Stimulated activated CD4-positive, alpha-beta T cell treated with anti-CD3 and anti-CD28 coated beads, Interleukin-15, amount 100 ng/mL, for 1 hour (primary cell): ENCODE measurements at places on chromosomes 4 and X.

- no peak for DNase-seq
Observed at GRCh38 chr4:186557486-186557885, 2.1 kb upstream of the MTNR1A start.

DNA sequence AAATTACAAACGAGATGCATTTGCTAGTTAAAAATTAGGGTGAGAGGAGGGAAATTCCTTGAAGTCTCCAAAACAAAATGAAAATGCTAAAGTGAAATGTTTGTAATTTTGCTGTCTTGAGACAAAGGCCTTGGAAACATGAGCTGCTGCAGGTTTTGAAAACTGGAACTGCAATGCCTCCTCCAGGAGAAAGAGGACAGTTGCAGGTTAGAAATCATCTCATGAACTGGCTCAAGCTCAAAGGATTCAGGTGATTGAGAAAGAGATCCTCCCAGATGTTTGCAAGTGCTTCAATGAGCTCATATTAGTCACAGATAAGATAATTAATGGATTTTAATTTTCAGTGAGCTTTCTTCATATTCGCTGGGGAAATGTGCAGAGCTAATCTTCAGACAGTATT is 32.4 kb downstream of the SMPX start:
- DNase-seq, result no peak

DNA sequence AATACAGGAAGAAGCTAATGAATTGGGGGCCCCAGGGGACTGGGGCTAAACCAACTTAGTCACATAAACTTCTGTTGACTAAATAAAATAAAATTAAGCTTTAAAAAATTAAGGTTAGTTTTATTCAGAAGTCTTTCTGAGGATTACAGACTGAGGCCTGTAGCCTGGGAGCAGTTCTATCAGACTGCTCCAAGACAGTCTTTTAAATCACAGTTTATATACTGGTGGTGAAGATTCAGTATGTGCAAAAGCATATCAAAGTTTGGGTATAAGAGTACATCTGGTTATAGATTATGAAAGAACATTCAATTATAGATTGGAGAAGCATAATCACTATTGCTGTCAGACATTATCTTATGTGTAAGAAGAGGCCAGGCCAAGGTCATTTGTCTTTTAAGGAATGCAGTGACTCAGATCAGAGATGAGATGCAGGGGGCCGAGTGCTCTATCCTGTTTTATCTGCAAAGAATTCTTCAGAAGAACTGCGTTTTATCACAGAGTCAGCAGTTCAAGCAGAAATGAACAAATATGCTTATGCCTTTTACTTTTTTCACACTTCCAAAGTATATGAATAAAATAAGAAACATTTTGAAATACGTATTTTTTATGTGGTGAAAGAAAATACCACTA is 109.4 kb downstream of the PDHA2 start:
- DNase-seq, result no peak

GRCh38 chrX:113726009-113726408 is 857.9 kb upstream of the HTR2C start:
- no peak for DNase-seq

DNA sequence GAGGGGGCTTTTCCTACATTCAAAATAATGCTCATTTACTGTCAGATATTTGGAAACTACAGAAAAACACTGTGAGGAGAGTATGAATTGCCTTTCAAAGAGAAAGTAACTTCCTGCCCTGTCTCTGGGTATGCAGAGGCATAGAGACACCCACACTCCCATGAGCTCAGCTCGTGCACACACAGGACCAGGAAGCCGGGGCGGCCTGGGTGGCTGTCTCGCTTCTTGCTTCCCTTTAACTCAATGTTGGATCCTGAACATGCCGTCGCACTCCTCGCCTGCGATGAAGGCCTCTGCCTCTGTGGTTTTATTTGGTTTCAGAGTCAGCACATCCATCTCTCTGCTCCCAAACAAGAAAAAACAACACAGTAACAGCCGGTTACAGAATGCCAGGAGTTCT is 40.1 kb upstream of the GPR78 start:
- no peak for DNase-seq

DNA sequence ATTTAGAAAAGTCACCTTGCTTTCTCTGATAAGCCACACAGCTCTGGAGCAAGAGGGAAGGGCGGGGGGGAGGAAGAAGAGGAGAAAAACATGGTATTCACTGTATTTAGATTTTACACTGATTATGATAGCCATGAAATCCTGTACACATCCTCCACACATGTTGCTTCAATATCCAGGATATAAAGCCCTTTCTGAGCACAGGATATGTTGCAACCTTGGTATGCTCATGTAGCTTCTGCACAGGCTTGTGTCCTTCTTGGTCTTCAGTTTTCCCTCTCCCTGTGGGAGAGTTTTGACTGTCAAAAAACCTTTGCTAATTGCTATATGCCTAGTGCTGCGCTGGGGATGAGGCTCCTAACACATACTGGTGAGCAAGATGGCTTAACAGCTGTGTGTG is 61.9 kb upstream of the DAPP1 start:
- no peak for DNase-seq

DNA sequence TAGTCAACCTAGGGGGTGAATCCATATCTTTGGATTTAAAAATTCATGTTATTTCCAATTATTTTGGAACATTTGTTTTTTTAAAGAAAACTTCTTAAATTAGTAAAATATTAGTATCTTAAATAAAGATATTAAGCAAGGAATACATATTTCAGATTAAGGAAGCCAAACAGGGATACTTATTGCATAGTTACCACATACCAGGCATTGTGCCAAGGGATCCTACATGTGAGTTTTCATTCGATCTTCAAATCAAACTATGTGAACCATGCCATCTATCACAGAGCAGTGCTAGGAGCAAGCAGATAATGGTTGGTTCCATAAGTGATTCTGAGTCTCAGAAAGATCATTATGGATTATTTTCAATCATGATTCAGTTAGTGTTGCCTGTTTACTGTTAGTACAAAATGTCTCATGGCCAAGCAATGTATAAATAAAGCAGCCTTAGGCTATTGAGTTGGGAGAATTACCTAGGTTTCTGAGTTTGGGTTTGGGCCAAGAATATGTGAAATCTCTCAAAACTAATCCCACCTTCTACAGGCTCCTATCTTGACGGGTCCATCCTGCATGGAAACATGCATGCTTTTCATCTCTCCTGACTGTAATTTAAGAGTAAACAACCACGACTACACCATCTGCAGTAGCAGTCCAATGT is 176.7 kb downstream of the NPFFR2 start:
- DNase-seq, result no peak

DNA sequence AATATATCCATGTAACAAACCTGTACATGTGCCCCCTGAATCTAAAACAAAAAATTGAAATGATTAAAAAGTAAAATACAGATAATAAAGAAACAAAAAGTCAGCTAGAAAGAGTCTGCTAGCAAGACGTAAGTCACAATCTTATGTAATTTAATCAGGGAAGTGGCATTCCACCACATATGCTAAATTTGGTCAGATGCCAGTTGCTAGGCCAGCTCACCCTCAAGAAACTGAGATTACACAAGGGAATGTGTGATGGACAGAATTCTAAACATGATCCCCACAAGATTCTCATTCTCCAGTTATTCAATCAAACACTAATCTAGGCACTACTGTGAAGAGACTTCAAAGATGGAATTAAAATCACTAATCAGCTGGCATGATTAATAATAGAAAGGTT is 689.3 kb downstream of the CENPC start:
- DNase-seq, result no peak

- DNase-seq, result no peak
Observed at GRCh38 chrX:77426811-77427210, 20.4 kb upstream of the FGF16 start.

GRCh38 chrX:13464599-13465275 is 104.7 kb upstream of the EGFL6 start:
- DNase-seq, result no peak

GRCh38 chr4:8385611-8386010 is 54.9 kb downstream of the ACOX3 start:
- no peak for DNase-seq

DNA sequence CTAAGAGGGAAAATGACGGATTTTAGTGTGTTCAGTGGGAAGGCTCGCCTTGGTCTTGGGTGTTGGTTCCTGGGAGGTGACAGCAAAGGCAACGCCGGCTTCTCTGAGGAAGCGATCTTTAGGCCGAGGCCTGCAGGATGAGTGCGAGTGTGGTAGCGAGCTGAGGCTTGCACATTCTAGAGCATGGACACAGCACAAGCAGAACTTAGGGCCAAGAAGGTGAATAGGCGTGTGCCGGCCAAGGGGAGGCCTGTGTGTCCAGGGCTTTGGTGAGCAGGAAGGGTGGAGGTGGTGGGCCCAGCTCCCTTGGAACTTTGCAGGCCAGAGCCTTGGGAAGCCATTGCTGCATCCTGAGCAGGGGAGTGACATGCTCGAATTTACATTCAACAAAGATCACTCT is 67.9 kb downstream of the TNIP2 start:
- no peak for DNase-seq

- DNase-seq, result no peak
Observed at GRCh38 chr4:59127743-59128142, 2017.6 kb upstream of the IGFBP7 start.

GRCh38 chrX:132615391-132616131 is 126.7 kb upstream of the MBNL3 start:
- peak; percentile 0 for DNase-seq

DNA sequence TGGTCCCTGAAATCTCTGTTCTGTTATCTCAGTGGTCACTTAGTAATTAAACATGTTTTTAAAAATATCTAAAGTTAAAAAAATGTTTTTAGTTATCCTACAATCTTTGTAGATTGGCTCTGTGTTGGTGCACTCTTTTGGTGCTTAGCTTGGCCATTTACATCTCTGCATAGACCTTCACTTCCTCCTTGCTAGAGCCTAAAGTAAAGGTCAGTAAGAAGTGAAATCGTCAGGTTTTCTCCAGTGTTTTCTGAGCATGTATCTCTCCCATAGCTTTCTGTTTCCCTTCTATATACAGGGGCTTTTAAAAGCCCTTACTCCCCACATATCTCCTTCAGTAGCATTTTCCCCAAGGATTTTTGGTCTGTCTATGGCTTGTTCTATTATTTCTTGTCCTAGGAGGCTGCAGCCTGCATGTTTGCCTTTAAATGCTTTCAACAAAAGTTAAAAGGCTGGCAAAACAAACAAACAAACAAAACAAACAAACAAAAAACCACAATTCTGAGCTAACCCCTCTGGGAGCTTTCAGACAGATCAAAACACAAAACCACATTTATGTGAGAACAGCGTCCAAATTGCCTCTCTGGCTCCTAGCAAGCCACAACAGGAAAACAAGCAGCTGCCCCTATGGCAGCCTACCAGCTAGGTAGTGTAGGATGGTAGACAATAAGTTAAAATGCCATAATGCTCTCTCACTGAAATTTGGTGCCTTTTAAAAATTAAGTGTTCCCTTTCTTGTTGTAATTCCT is 27.3 kb upstream of the GPRASP2 start:
- no peak for DNase-seq

GRCh38 chrX:29231800-29232199 is 644.6 kb downstream of the IL1RAPL1 start:
- no peak for DNase-seq

DNA sequence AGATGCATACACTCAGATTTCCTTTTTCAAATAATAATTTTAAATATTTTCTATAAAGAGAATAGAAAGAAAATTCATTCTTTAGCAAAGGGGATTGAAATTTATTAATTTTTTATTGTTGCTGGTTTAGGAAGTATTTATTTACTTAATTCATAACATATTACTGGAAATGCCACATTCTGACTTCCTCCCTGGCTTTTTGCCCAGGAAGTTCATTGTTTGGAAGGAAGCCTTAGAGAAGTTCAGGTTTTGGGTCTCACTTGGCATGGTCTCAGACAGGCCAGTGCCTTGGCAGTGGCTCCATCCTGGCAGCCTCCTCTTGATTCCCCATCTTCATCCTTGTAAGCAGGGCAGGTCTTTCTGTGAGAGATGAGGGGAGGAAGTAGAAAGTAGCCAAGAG is 50.5 kb downstream of the IL15 start:
- DNase-seq, result no peak

- DNase-seq, result no peak
Observed at GRCh38 chrX:66833426-66833825, 194.5 kb upstream of the EDA2R start.

DNA sequence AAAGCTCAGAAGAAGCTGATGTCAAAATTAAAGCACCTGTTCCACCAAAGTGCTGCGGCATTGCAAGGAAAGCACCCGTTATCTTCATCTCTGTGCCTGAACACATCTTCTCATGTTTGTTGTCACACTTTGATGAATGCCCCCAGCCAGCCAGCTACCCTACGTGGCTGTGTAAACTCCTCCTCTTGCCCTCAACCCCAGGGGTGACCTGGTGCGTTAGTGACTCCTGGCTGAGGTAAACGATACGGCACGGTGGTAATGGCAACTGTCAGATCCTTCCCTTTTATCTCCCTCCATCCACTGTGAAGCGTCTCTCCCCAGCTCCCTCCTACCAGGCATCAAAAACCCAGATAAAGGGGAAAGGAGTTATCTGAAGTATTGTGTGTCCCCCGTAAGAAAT is 90.6 kb upstream of the WWC2 start:
- DNase-seq, result no peak
